ENCODE measurements at places on chromosomes 16 and 17.

- DNase-seq: peak; percentile 83
Measured at GRCh38 chr17:59848778-59849177, 44.0 kb downstream of the TUBD1 start.

- no peak for DNase-seq
Measured at GRCh38 chr17:37327341-37328090, 48.3 kb upstream of the C17orf78 start.

GRCh38 chr17:76506408-76507345 is 5.5 kb upstream of the RHBDF2 start:
- DNase-seq: peak; percentile 96

DNA sequence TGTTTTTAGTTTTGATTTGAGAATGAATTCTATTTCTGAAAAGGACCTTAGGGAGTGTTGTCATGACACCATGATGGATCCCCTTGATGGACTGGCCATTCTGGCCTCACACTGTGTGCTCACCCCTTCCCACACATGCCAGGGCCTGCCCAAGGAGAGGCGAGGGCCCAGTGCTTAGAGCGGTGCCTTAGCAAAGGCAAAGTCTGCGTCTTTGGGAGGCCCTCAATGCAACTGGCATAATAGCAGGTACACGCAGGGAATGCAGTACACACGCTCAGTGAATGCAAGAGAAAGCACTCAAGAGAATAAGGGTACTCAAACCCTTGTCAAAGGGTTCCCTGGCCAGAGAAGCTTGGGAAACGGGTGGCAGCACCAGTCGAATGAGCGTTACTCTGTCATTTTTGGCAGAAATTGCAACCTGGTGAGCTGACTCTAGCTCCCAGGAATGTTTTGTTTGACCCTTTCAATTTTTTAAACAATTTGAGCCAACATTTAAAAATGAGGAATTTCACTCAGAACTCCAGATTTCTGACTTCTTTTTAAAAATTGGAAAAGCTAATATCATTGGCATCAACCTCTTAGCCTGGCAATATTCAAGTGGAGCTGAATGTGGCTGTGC is 32.1 kb downstream of the NKD1 start:
- DNase-seq: no peak

DNA sequence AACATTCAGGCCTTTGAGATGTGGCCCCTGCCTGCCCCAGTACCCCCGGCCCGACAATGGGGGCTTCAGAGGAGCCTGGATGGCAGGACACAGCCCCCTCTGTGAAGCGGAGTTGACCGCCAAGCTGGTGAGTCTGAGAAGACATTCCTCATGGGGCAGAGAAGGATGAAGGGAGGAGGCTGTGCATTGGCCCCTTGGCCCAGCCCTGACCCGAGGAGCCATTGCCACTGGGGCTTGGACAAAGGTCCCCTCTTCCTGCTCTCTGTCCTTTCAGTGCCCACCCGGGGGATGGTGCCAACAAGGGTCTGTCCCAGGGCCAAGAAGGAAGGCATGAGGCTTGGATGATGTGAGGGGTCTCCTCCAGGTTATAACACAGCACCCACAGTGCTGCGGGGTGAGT is 30.9 kb upstream of the PHB1 start:
- DNase-seq: no peak

DNA sequence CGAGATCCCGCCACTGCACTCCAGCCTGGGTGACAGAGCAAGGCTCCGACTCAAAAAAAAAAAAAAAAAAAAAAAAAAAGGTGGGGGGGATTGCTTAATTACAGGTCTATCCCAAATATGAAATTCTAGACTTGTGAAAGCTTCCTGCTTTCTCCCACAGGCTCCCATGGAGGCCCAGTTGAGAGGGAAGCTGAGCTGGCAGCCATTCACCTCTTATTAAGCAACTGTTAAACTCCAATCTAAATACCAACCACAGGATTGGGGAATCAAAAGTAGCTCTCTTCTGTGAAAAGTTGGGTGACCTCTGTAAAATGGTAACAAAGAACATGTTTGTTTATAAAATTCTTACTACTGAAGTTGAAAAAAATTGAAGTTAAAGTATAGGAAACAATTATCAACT is 45.8 kb upstream of the STAC2 start:
- DNase-seq: no peak

- DNase-seq: peak; percentile 80
Measured at GRCh38 chr17:78421534-78422266, 43.3 kb downstream of the PGS1 start.
